ENCODE measurements at places on chromosomes 2 and 18.
A peak's percentile ranks its signal among the peaks of the same experiment; 100 is the strongest.

DNA sequence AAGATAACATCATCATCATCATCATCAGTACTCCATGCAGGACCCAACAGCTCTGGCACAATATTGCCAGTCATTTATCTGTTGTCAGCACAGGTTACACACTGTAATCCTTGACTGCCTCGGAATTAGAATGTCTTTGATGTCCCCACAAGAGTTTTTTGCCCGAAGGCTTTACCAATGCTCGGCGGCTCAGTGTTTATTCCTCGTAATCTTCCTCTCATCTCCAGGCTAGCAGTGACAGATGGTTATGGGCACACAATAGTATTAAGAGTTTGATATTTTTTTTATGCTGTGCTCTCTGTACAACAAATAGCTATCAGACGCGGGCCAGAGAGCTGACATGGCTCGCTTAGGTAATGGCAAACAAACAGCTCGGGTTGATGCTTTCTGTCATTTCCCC lies 515.2 kb downstream of the ZEB2 start:
- DNase-seq, result no peak

- peak; percentile 80 for DNase-seq
Observed at GRCh38 chr2:135004005-135004746, 43.1 kb downstream of the MAP3K19 start.

DNA sequence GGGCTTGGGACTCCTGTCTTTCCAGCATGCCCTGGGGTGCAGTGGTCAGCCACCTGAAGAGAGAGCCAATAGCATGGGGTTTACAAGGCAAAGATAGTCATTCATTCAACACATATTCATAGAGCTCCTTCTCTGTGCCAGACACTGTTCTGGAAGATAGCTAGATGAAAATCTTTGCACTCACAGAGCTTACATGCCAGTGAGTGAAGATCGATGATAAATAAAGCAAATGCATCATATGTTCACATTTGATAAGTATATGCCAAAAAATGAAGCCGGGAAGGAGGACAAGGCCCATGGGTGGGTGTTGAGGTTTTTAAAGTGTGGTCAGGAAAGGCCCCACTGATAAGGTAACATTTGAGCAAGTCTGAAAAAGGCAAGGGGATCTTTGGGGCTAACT lies 130.8 kb upstream of the CDCA7 start:
- DNase-seq, result no peak

- DNase-seq, result no peak
Observed at GRCh38 chr2:209381091-209381490, 42.8 kb upstream of the MAP2 start.

- DNase-seq, result no peak
Observed at GRCh38 chr18:12770469-12771219, 67.8 kb downstream of the PSMG2 start.

GRCh38 chr2:86765310-86765695 lies 25.4 kb downstream of the CD8A start:
- DNase-seq, result no peak

GRCh38 chr18:63828120-63828519 lies 52.9 kb downstream of the SERPINB7 start:
- DNase-seq, result no peak

GRCh38 chr2:31131871-31132270 lies 6.4 kb downstream of the GALNT14 start:
- no peak for DNase-seq

DNA sequence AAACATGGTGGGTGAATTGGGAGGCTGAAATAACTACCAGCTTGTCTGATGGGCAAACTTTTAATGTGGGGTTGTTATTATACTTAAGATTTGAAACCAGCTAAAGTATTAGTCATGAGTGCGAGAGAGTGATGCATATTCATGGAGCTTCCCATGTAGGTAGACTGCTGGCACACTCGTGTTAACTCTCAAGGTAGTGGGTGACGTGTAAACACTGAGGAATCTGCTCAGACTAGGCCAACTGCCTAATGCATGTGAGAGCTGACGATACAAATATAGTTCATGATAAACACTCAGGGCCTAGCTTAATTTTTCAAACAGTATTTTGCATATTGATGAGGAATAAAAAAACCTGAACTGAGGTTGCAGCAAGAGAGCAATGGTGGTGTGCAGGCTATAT lies 1165.7 kb upstream of the PIK3C3 start:
- DNase-seq, result no peak

DNA sequence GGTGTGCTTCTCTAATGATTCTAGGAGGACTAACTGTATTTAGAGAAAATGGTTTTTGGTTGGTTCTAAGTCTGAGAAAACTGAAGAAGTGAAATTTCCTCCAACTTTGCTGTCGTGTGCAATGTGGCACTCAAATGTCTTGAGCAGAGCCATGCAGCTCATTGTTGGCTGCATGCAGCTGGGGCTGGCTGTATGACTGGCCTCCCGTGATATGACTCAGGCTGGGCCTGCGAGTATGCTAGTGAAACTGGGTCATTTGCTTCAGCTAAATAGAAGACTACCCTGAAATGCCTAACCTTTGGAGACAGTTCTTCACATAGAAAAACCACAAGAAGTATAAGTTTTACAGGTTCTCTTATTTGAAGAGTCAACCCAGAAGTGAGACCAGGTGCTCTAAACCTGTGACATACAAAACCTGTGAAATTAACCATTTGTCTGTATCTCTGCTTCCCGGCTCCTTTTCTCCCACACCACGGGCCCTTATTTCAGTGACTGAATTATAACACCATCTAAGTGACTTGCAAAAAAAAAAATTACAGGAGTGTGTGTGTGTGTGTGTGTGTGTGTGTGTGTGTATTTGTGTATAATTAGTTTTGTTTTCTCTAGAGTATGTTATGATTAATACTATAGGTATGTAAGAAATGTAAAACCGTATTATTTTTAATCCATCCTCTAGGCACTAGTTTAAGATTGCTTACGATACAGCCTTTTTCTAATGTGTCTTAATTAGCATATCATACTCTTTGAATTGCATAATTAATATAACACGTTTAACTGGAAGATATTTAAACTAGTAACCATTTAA lies 15.9 kb downstream of the POLI start:
- DNase-seq, result no peak
